ENCODE measurements at places on chromosomes 12 and 14.
A peak's percentile ranks its signal among the peaks of the same experiment; 100 is the strongest.

DNA sequence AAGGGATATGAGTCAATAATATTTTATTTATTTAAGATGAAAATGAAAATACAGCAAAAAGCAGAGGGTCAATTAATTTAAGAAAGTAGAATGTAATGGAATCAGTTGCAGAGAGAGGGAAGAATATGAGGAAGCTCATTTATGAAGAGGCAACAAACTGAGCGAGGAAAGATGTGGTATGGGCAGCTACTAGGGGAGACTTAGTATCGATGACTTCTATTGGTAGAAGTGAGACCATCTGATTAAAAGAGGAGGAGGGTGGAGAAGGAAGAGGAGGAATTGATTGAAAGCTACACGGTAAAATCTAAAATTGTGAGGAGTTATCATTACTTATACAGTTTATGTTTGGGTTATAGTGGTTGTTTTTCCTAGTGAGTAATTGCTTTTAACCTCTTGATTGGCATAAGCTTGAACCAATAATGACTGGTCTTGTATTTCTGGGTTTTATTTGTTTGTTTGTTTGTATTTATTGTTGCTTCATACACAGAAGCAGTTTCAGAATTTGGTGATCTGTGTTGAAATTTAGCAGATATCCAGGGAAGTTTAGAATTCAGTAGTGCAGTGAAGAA, 121.0 kb downstream of the LRRIQ1 start:
- no peak for DNase-seq

GRCh38 chr12:91109148-91109564, 2.1 kb downstream of the LUM start:
- DNase-seq = peak; percentile 85

DNA sequence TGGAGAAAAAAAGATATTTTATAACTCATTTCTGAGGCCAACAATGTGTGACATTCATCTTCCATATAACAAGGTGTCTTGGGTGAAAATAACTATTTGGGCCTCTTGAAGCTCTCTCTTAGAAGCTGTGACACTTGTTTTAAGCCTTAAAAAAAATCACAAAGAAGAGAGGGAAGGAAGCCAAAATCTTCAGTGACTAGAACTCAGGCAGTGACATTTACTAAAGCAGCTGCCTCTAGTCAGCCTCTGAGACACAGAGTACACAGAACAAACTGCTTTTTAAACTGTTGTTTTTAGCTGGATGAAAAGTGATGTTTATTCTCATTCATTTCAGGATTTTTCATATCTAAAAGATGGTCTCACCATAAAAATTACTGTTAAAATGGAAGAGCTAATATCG, 793.6 kb downstream of the GALC start:
- DNase-seq = no peak

DNA sequence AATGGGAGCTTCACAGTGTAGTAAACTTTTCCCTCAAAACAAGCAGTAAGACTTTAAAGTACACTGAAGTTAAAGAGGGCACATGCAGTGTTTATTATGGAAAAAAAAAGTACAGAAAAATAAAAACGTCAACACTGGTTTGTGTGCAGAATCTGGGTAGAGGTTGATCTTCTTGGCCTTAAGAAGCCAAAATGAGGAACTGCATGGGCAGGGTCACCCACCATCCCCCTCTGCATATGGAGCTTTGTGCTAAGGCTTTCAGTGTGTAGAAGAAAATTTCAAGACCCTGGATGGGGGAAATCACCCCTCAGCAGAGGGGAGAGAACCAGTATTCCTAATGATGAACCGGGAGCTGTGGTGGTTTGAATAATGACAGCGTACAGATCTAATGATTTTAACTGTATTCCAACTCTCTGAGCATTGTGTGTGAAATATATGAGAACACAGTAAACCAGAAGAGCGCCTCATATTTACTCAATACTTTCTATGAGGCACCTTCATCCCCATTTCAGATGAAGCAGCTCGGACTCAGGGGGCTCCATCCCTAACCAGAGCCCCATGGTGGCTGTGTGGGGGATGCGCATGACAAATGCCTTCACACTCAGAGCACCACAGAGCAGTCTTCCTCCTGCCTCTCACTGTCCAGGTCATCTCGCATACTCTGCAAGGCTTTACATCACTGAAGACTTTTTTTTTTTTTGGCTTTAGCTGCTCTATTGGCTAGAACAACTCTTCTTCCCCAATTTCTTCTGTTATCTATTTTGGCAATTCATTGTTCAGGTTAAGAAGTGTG, 33.4 kb downstream of the ACADS start:
- no peak for DNase-seq

GRCh38 chr12:94805749-94806529, 155.6 kb upstream of the TMCC3 start:
- DNase-seq = peak; percentile 14

DNA sequence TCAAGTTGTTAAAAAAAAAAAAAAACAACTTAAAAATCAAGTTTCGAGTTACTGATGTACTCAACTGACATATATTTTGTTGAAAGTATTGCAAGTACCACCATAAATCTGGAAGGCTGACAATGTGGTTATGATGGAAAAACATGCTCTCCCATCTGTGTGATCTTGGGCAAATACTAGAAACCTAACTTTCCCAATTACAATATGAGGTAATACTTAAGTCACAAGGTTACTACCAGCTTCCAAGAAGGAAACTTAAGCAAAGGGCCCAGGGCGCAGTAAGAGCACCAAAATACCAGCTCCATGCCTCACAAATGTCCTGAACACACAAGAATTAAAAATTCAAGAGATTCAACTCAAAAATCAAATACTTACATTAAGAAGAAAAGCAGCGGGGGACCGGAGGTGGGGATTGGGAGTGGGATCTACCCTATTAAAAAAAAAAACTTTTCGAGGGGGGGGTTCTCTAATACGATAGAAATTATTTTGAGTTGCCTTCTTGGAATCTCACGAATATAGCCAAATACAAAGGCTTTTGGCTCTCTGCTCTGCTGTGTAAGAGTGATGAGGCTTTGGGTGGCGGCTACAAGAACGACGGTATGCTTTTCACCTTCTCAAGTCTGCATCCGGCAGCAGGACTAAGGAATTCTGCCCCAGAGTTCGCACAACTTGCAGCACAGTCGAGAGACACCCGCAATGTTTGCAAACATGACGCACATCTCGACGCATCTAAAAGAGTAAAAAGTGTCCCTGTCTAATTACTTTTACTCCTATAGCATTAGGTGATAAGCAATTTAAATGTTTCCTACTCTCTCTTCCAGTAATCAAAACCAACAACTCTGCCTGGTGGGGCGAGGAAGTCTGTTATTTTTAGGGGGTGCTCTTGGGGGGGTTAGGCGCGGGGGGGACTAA, 1.1 kb downstream of the SAV1 start:
- peak; percentile 41 for DNase-seq

GRCh38 chr12:69151254-69151764, 88.1 kb upstream of the CPSF6 start:
- no peak for DNase-seq

- DNase-seq = peak; percentile 66
These were observed 274.8 kb downstream of the DPF3 start for GRCh38 chr14:72619111-72619571.

GRCh38 chr14:63493246-63493645, 49.9 kb downstream of the PPP2R5E start:
- DNase-seq = peak; percentile 21

DNA sequence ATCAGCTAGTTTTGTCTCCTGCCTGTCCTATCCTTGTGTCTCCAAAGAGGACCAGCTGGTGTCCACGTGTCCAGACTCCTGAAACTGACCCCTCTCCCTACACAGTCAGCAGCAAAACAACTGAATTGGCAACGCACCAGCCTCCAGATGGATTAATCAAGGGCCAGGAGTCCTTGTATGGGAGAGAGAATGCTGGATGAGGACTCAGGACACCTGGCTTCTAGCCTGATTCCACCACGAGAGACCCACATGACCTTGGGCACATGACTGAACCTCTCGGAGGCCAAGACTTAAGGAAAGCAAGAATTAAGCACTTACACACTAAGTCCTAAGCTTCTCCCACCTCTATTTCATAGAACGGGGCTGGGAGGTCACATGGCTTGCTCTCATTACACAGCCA, 60.4 kb upstream of the CMKLR1 start:
- no peak for DNase-seq

- no peak for DNase-seq
These were observed 12.3 kb downstream of the ABCD4 start for GRCh38 chr14:74290415-74290814.

GRCh38 chr14:94774344-94775090, 4.6 kb upstream of the GSC start:
- DNase-seq = no peak

DNA sequence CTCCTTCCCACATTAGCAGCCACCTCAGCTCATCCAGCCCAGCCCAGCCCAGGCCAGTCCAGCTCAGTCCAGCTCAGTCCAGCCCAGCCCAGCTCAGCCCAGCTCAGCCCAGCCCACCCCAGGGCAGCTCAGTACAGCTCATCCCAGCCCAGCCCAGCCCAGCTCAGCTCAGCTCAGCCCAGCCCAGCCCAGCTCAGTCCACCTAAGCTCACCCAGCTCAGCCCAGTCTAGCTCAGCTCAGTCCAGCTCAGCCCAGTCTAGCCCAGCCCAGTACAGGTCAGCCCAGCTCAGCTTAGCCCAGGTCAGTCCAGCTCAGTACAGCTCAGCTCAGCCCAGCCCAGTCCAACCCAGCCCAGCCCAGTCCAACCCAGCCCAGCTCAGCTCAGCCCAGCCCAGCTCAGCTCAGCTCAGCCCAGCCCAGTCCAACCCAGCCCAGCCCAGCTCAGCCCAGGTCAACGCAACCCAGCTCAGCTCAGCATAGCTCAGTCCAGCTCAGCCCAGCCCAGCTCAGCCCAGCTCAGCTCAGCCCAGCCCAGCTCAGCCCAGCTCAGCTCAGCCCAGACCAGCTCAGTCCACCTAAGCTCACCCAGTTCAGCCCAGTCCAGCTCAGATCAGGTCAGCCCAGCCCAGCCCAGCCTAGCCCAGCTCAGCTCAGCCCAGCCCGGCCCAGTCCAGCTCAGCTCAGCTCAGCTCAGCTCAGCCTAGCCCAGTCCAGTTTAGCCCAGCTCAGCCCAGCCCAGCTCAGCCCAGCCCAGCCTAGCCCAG, 63.0 kb downstream of the TMEM121 start:
- DNase-seq = no peak

GRCh38 chr12:55969356-55969755, 2.7 kb downstream of the CDK2 start:
- no peak for DNase-seq

- no peak for DNase-seq
These were observed 1.5 kb downstream of the CRACR2A start for GRCh38 chr12:3751151-3752095.

- no peak for DNase-seq
These were observed 16.1 kb downstream of the AK7 start for GRCh38 chr14:96407935-96408570.

GRCh38 chr12:92634730-92635129, 68.1 kb upstream of the PLEKHG7 start:
- DNase-seq = no peak

GRCh38 chr12:4855121-4855924, 54.4 kb upstream of the KCNA1 start:
- DNase-seq = peak; percentile 59

- no peak for DNase-seq
These were observed 70.1 kb downstream of the ST8SIA1 start for GRCh38 chr12:22264380-22264779.

DNA sequence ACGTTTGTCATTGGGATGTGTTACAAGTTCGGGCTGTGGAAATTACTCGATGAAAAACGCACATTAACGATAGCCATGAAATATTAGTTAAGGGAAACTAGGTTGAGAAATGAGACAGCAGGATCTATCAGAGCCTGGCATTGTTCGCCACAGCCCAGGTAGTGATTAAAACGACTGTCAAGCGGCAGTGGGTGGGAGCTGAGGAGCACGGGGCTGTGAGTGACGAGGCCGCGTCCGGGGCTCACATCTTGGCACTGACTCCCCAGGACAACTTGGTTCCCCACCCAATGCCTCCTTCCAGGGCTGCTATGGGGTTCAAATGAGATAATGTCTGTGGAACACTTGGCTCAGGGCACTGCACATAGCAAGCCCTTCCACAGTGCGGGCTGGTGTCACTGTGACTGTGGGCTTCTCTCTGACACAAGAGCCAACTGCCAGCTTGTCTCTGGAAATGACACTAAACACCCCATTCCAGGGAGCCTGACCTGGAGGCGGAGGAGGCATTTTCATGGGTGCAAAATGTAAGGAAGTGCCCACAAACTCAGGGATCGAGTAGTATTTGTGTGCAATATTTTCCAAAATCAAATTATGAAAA, 19.3 kb downstream of the MMAB start:
- DNase-seq = no peak

- no peak for DNase-seq
These were observed 143.8 kb downstream of the BCL11B start for GRCh38 chr14:99128185-99128584.

DNA sequence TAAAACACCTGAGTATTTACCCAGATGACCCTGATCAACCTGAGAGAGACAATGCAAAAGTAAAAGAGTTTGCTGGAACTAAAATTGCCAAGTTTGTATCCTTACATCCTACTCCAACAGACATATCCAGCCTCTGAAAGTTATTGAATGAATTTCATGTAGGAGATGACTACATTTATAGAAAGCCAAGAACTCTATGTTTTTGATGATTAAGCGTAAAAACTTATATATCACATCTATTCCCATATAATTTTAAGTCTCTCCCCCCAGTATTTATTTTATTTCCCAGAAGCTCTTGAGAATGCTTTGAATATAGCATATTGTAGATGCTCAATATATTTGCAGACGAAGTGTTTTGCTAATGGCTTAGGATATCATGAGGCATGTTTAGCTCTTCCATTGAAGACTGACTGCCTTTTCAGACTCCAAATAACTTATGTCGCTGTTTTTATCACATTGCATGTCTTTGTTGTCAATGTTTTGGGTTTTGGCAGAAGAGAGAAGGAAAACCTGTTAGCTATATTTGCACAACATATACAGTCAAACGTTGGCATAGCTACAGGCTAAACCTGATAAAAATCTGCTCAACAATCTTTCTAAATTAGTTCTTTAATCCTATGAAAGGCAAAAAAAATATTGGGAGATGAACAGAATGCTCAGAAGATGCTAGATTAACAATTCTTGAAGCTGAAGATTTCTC, 213.6 kb downstream of the DIO2 start:
- DNase-seq = no peak

DNA sequence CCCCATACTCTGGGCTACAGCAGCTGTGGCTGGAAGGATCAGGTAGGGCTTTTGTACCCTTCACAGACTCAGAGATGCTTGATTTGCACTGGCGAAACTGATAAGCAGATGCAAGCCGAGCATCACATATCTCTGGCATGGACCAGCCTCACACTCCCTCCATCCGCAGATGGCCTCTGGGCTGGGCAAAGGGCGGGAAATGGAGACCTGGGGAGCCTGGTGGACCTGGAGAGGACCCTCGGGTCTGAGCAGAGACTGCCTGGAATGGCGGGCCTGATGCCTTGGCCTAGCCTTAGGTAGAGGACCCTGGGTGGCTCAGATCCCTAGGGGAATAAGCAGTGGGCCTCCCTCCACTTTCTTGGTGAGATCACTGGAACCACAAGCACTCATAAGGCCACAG, 53.2 kb downstream of the GALNT16 start:
- no peak for DNase-seq
